ENCODE measurements at places on chromosomes 4 and X. TPM values are rescaled to one million over a fixed set of nuclear protein-coding genes. Genes with fewer than 3 reads are reported as not detected.

Gene TLR10
- 2.0 TPM for total RNA-seq

DNA sequence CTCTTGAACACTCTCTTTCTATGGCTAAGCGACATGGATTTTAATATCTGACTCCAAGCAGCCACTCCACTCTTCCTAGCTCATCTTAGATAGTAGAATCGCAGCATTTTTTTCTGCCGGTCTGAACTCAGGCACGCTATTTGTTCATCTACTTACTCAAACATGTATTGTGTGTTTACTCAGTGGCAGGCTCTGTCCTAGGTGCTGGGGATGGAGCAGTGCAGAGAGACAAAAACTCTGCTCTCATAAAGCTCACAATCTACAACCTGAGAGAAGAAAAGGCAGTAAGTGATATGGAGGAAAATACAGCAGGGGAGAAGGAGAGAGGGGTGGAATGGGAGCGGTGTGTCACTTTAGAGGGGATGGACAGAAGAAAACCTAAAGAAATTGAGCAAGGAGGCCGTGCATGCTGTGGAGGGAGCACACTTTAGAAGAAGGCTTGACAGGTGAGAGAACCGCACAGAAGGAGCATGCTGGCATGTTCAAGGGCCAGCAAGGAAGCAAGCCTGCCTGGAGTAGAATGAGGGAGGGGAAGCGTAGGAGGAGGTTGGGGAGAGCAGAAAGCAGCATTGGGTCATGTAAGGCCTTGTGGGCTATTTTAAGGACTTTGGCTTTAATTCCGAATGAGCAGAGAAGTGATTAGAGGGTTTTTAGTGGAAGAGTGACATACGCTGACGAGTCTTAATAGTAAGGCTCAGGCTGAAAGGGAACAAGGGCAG, 132.0 kb downstream of the ANK2 start:
- DNase-seq = no peak

DNA sequence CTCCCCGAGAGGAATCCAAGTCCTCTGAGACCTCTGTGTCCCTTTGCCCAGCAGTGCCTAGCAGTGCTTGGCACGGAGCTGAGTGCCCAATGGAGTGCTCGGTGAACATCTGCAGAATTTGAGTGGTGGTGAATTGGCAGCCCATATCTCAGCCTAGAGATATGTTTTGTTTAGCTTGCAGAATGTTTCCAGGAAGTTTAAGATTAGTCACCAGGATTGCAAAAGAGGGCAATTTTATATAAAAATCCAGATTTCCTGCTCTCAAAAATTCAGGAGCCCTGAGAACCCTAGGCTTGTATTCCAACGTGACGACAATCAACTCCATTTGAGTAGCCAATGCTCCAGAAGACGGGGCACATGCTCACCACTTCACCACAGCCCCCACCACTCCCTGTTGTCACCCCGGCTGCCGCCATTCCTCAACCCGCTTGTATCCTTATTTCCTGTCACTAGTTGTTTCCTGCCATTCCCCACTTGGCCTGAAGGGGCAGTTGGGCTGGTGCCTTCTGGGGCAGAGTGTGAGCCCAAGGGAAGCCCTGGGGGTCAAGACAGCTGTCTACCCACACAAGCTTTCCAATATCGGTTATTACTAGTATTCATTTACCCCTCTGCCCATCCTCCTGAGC, 116.9 kb downstream of the EFNB1 start:
- DNase-seq = no peak

Gene VCX3B
- not detected for total RNA-seq

Gene RXFP1
- 6.1 TPM for total RNA-seq

GRCh38 chrX:103254171-103254824, 657 bp downstream of the TCEAL8 start:
- DNase-seq = peak; percentile 56

Gene UBE2A
- total RNA-seq = 32.0 TPM

GRCh38 chr4:47410271-47410670, 53.2 kb downstream of the COMMD8 start:
- DNase-seq = no peak

GRCh38 chr4:139655116-139655515, 10.5 kb upstream of the MGST2 start:
- no peak for DNase-seq

Gene ARSJ
- total RNA-seq = 8.2 TPM

GRCh38 chrX:153674219-153674851, 722 bp upstream of the PNCK start:
- DNase-seq = no peak

DNA sequence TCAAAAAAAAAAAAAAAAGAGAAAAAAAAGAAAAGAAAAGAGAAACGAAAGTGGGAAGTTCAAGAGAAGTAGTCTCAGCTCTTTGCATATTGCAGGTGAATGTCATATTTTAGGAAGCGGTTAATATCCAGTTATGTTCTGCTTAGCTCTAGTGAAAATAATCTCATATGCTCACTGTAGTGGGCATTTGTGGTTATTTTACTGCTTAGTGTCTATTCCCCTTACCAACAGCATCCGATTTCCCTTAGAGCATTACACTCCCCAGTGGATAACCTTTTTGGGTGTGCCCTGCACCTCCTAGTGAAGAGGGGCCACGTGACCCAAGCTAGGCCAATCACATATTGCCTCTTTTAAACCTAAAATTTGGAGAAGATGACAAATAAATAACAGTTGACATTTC, 111.2 kb upstream of the ZNF827 start:
- no peak for DNase-seq

- DNase-seq = no peak
Observed at GRCh38 chrX:38929966-38930421, 128.7 kb downstream of the MID1IP1 start.

- DNase-seq = peak; percentile 34
Observed at GRCh38 chr4:165784672-165785071, 88.4 kb upstream of the TLL1 start.

DNA sequence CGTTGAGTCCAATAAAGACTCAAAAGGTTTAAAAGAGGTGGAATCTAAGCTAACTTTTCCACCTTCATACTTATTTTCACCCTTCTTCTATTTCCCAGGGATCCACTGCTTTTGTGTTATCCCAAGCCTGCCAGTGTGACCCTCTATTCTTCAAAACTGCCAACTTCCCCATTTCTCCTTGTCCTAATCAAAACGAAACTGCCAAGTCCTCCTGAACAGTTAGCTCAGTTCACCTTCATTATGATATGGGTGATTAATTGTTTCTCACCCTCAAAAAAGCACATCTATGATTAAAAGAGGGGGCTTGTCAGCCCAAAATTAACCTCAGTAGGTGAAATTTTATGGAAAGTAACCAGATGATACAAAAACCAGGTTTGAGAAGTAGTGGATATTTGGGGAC, 108.4 kb downstream of the GUCY2F start:
- DNase-seq = no peak

Gene BEX5
- total RNA-seq = 3.9 TPM

DNA sequence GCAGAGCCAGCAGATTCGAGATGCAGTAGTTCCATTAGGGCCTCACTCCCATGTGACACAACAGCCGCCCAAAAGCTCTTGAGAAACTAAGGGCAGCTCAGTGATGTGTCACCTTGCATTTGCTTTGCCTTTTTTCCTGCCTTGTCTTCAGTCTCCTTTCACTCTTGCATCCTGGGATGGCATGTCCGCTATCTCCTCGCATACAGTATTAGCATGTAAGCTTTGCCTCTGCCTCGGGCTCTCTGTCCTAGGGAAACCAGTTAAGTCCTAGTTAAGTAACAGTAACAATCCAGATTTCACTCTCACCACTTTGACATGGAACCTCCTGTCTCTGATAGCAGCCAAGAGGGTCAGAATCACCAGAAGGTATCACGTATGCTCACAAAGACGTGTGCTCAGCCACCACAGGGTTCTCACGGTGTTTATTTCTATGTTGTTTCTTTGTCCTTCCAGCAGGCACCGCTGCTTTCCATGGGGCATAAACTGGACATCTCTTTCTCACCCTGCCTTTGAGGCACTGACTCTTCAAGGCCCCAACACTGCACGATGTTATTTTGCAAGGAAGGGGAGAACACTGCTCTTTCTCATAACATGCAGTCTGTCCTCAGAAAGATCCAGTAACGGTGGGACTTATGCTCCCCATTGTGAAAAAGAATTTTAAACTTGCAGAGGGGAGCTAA, 26.7 kb upstream of the SORBS2 start:
- no peak for DNase-seq

Gene CYBB
- total RNA-seq = 32.4 TPM

DNA sequence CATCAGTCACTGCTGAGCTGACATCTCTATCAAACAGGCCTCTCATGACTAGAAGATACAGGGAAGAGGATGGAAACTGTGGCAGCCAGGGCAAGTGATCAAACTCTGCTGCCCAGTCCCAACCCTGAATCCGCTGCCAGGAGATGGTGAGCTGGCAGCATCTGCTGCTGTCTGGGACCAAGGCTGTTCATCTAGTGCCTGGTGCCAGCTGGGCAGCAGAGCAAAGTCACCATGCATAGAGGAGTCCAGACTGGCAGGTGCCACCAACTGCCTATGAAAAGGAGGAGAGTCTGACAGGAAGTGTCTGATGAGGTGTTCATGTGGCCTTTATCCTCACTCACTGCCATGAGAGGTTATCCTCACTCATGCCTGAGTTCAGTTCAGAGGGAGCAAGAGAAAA, 518.9 kb downstream of the MID1IP1 start:
- DNase-seq = no peak

Gene MSANTD1
- 3.3 TPM for total RNA-seq

DNA sequence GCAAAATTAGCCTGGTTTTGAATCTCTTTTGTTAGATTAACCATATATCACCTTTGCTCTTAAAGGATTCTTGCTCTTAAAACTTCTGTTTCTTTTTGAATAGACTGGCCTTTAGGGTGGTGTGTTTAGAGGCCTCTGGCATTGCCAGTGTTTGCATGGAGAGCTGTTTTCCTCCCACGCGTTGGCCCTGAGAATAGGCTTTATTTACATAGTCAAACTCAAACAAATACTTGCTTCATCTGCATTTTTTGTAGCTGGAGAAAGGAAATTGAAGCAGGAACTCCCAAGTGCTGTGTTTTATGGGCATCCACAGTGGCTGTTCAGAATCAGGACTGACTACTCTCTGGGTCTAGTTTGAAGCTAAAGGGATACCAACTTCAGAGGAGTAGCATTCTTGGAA, 2.7 kb downstream of the SHROOM2 start:
- no peak for DNase-seq

Gene NAAA
- total RNA-seq = 34.8 TPM

Gene PF4V1
- not detected for total RNA-seq

Gene ELOVL6
- total RNA-seq = 9.7 TPM

DNA sequence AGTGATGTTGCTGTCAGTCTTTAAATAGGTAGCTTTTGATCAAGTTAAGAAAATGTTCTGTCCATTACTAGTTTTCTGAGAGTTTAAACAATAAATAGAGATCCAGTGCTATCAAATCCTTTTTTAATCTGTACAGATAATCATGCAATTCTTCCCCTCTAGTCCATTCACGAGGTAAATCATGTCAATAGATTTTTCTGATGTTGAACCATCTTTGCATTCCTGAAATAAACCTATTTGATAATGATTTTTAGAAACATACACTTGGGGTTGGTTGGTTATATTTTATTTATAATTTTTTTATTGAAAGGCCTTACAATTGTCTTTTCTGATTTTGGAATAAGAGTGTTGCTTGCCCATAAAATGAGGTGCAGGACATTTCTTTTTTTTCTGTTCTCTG, 95.0 kb downstream of the FAM53A start:
- no peak for DNase-seq

GRCh38 chr4:142516686-142517526, 329.2 kb downstream of the INPP4B start:
- DNase-seq = no peak

DNA sequence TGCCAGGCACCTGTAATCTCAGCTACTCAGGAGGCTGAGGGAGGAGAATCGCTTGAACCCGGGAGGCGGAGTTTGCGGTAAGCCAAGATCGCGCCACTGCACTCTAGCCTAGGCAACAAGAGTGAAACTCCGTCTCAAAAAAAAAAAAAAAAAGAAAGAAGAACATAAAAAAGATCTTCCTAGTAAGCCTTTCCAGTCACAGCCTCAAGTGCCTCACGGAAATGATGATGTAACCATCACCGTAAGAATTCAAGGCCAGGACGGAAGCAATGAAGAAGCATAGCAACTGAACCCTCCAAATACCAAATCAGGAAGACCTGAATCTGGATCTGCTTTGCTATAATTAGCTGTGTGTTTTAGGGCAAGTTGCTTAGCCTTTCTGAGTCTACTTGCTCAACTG, 28.8 kb downstream of the RBM47 start:
- no peak for DNase-seq

DNA sequence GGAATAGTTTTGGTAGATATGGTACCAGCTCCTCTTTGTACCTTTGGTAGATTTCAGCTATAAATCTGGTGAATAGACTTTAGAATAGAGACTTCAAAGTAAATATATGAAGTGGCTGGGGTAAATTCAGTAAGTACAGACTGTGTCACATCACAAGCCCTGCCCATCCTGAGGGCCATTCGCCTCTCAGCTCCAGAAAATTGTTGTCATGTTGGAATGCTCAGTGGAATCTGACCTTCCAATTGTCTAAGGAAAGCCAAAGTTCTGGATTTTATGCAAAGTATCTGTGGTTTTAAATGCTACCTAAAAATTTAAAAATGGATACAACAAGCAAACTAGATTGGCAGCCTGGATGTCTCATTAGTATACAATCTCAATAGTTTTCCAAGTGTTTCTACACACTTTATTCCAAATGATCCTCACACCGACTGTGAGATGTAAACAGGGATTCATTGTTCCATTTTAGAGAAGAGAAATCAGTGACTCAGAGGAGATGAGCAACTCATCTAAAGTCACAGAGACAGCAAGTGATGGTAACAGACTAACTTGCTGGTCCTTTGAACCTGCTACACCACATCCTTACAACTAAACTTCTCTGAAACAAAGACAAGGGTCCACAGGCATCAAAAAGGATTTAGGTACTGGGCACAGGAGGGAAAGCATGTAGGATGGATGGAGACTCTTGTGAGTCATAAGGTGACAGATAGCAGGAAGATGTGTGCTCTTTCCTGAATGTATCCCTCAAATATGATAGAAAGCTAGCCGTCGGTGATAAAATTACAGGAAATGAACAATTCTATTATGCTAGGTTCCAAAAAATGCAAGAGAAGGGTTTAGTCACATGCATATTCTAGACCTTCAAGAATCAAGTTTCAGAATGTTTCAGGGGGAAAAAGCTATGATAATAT, 127.3 kb downstream of the ATP10D start:
- no peak for DNase-seq

DNA sequence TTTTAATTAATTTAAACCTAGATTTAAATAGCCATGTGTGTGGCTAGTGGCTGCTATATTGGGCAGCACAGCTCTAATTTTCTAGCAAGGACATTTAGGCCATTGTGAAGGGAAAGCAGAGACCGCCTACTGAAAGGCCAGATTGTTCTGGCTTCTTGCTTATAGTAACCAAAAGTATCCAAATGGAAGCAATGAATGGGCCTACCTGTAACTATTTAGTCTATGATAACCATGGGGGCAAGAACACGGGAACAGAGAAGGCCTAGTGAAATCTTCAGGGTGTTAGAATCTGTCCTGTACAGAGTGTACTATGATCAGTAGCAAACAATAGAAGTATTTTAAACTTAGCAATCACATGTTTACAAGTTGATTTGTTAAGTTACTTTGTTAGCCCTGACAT, 16.5 kb upstream of the HPRT1 start:
- no peak for DNase-seq

Gene PNMA5
- not detected for total RNA-seq

Gene PLA2G12A
- 24.2 TPM for total RNA-seq

Gene CEP44
- total RNA-seq = 22.4 TPM

Gene FABP2
- total RNA-seq = not detected

GRCh38 chr4:154869301-154869700, 88.2 kb downstream of the RBM46 start:
- no peak for DNase-seq

- DNase-seq = no peak
Observed at GRCh38 chr4:147891476-147892115, 159.7 kb downstream of the ARHGAP10 start.

Measured in uterus (tissue), 4 donors.